SK-N-SH (cell line): ENCODE measurements at places on chromosomes 7 and 10.

- no peak for DNase-seq
These were observed 39.1 kb downstream of the GCC1 start for GRCh38 chr7:127546313-127546712.

DNA sequence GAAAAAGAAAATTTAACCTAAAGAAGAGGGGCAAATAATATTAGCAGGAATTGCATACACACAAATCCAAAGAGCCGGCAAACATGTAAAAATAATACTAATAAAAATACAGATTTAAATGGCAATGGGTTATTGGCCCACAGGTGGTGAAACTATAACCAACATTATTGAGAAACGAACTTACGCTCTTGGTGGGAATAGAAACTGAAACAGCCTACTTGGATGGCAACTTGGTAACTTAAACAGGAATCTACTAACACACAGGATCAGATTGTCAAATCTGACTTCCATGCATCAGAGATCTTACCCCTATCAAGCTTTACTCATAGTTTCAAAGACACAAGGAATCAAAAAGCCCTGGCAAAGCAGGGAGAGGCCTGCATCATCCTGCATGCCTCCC is 66.5 kb downstream of the ANLN start:
- DNase-seq, result no peak

GRCh38 chr7:148670807-148671206 is 27.9 kb upstream of the CUL1 start:
- DNase-seq, result no peak

- DNase-seq, result peak; percentile 6
These were observed 83.7 kb upstream of the PPP2R2D start for GRCh38 chr10:131816941-131817700.

DNA sequence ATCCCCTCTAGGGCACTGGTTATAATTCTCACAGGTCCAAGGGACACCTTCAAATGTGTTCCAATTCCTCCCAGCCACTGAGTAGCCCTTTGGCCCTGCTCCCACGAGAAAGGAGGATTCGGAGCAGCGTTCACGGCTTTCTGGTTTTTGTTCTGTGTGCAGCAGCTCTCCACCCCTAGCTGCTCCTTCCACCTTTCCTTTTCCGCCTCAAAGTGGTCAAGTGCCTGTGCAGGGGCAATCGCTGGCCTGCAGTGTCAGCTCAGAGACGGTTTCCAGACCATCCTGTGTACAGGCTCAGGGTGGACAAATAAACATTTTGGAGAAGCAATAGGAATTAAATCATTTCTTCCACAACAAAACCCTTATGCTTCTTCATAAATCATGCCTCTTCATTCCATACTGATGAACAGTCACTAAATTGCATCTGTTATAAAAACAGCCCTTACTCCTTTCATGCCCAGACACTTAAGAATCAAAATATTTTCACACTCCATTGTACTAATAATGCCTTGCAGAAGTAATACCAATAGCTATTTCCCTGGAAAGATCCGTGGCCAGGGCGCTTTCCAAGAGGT is 1.1 kb downstream of the KIAA1549 start:
- peak; percentile 54 for DNase-seq

GRCh38 chr7:133804127-133804526 is 323.0 kb upstream of the LRGUK start:
- no peak for DNase-seq

DNA sequence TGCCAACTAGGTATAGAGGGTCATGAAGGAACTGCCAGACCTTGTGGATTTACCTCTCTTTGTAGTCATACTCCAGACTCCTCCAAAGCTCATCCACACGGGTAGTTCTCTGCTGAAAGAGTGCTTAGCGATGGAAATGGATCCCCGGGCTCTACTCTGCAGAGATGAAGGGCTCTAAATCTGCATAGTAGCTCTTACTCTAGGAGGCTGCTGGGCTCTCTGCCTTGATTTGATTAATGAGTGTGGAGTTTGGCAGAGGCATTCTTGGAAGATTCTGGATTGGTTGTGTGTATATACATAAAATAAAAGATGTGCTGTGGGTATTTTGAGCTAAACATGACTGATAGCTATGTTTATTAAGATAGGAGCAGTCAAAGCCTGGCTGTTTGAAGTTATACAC is 21.3 kb upstream of the CPXM2 start:
- DNase-seq, result no peak

DNA sequence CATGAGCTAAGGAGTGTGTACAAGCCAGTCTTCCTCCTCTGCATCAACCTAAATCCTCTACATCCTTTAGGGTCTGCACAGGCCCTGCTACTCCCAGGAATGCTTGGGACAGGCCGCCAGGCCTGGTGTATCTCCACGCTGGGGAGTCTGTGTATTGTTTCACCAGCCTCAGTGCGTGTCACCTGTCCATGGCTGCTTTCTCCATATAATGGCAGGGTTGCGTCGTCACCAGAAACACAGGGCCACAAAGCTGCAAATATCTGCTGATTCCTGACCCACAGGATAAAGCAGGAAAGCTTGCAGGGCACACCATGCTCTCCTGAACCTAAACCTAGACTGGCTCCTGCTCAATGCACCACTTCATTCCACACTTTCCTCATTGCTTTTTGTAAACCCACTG is 45.6 kb downstream of the COBL start:
- DNase-seq, result no peak

- DNase-seq, result no peak
These were observed 85.4 kb downstream of the KCNMA1 start for GRCh38 chr10:77552252-77552651.

DNA sequence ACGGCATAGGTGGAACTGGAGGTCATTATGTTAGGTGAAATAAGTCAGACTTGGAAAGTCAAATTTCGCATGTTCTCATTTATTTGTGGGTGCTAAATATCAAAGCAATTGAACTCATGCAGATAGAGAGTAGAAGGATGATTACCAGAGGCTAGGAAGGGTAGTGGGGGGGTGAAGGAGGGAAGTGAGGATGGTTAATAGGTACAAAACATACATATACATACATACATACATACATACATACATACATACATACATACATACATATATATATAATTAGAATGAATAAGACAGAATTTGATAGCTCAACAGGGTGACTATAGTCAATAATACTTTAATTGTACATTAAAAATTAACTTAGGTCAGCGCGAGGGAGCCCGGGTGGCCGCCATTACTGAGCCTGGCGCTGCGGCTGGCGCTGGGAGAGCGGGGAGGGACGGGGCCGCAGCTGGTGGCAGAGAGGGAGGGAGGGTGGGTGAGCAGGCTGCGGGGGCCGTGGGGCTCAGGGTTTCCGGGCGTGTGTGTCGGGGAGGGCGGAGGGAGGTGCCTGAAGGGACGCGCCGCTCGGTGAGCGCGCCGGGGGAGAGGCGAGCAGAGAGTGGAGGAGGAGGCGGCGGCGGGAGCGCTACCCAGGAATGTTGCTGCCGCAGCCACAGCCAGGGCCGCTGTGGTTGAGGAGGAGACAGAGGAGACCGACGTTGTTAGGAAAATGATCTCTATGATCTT is 85.8 kb upstream of the EGFR start:
- peak; percentile 96 for DNase-seq

DNA sequence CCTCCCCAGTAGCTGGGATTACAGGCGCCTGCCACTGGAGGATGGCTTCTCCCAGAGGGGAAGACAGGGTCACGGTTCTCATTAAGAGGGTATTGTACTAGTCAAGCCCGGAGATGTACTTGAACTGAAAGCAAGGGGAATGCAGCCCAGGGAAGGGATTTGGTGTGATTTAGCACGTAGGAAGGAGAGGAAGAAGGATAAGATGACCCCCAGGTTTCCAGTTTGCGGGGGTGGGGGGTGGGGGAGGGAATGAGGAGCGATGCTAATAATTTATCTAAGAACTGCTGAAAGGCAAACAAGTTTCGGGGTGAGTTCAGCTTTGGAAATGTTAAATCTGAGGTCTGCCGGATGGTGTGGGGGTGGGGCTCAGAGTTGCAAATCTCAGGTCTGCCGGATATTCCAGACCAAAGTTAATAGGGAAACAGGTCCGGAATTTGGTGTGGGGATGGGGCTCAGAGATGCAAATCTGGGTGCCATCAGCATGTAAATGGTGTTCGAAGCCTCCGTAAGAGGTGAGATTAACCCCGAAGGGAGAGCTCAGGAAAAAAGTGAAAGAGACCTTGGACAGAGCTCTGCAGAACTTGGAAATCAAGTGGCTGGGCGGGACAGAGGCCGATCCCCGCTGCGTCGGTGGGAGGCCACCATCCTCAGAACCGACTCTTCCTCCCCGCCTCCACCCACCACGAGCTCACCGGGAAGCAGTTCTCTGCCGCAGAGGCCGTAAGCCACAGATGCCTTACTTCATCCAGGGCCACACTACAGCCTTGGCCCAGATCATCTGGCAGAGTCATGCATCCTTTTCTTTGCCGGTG is 1.6 kb upstream of the SEPHS1 start:
- peak; percentile 41 for DNase-seq

GRCh38 chr7:117066668-117067067 is 113.4 kb downstream of the ST7 start:
- DNase-seq, result no peak

- DNase-seq, result no peak
These were observed 4.3 kb downstream of the TTYH3 start for GRCh38 chr7:2635810-2636701.

GRCh38 chr10:74342991-74343390 is 192.0 kb downstream of the ADK start:
- DNase-seq, result no peak

DNA sequence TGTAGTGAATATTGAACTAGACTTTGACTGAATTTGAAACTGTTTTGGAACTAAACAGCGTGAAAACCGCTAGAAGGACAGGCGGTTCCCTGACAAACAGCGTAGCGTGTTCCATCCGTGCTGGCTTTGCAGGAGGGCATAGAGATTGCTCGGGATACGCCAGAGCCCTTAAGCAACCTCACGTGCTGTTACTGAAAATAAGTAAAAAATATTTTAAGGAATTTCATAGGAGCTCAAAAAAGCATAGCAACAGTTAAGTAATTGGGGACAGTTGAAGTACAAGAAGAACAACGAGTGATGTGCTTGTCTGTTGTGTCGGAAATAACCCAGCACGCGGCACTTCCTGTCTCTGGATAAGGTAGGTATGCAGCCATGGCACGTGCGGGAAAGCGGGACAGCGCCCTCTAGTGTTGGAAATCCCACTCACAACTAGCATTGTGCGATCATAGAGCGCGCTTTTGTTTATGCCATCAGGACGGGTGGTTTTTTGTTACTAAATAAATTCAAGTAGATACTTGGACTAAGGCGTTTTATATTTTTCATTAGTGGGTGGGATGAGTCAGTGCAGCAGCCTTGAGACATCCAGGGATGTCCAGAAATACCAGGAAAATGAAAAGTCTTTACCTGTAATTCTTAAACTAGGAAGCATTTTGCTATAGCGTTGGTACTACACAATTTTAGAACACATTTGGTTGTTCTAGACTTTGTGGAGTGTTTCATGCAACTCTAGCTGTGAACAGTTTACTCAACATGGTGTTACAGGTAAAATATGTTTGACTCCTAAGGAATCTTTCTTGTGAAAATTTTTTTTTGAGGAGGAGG is 50.4 kb downstream of the DNAJB6 start:
- DNase-seq, result peak; percentile 86

GRCh38 chr10:29022513-29022912 is 266.4 kb upstream of the LYZL1 start:
- DNase-seq, result peak; percentile 48

- peak; percentile 79 for DNase-seq
These were observed 14.9 kb downstream of the CARD11 start for GRCh38 chr7:3028758-3029093.

DNA sequence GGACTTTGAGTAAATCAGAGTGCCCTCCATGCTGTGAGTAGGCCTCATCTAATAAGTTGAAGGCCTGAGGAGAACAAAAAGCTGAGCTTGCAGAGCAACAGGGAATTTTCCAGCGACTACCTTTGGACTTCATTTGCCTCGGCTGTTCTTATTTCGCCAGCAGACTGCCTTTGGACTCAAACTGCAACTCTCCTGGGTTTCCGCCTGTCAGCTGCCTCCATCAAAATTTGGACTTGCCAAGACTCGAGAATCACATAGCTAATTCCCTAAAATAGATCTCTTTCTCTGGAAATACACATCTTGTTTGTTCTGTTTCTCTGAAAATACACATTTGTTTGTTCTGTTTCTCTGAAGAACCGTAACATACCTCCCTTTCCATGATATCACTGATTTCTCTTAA is 93.8 kb downstream of the ITGB8 start:
- no peak for DNase-seq

DNA sequence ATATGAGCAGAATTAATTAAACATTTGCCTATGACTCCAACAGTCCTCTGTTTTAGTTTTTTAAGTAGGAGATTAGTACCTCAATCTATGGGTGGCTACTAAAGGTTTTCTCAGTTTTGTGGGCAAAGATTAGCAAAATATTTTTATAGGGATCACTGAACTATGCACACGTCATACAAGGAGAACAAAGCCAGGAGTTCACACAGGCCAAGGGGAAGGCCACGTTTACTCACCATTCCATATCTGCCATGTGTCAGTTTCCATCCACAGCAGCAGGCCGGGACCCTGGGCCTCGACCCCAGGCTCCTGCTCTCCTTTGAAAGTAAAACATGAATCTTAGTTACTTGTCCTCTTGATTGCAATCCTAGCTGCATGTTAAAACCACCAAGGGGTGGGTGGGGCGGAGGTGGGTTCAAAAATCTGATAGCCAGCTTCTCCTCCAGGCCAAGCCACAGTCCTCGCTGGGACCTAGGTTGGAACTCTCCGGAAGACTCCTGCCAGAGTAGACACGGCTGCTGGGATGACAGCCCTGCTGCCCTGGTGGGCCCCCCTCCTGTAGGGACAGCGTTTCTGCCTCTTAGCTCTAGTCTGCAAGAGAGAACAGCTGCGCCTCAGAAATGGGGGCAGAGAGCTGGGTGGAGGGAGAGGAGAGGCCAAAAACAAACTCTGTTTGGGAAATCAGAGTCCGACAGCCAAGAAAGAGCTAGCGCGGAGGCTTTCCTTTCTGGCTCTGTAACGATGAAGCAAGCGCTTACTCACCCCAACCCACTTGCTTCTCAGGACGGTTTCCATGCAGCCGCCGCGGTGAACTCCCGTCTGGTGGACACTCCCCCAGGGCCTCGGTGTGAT is 35.6 kb downstream of the PITRM1 start:
- no peak for DNase-seq

- DNase-seq, result peak; percentile 41
These were observed 82.6 kb downstream of the PTPRE start for GRCh38 chr10:127989481-127990012.

DNA sequence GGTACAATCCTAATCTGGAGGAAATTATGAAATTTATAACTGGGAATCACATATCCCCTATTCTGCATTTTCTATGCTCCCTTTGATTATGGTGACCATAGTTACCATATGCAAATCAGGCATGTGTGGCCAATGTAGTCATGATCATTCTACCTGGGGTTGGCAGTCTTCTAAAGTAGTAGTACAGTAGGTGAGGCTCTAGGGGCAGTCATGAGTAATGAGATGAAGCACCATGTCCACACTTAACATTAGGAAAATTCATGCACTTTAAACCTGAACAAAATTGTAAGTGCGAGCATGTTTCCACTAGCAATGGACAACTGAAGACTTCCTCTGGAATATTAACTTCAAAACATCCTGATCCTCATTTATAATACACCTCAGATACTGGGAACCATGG is 545.9 kb downstream of the SUGCT start:
- peak; percentile 42 for DNase-seq
